HFF-Myc (cell line): ENCODE measurements at places on chromosomes 16 and 17.

DNA sequence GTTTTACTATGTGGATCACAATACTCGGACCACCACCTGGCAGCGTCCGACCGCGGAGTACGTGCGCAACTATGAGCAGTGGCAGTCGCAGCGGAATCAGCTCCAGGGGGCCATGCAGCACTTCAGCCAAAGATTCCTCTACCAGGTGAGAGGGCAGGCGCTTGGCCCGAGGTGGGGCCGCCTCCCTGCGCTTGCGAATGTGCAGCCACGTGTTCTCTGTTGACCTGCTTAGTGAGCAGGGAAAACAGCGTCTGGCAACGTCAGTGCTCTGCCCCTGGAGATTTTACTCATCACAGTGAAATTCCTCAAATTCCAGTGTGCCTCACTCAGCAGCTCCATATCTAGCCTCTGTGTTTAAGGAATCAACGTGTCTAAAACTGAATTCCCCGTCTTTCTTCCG is 33.4 kb upstream of the CLEC18A start:
- DNase-seq = peak; percentile 81

DNA sequence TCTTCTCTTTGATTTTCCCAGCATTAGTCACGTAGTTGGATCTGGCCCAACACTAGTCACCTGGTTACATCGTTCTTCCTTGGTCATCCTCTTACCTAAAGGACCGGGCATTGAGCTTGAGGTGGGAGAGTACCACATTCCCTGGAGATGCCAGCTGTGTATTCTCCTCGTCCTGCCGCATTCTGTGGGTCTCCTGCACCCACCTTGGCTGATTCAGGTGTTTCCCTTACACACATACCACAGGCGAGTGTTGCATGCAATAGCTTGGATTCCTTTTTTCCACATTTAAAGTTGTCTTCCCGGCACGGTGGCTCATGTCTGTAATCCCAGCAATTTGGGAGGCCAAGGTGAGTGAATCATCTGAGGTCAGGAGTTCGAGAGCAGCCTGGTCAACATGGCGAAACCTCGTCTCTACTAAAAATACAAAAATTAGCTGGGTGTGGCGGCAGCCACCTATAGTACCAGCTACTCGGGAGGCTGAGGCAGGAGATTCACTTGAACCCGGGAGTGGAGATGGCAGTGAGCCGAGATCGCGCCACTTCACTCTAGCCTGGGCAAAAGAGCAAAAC is 21.6 kb upstream of the CLEC18C start:
- no peak for DNase-seq

DNA sequence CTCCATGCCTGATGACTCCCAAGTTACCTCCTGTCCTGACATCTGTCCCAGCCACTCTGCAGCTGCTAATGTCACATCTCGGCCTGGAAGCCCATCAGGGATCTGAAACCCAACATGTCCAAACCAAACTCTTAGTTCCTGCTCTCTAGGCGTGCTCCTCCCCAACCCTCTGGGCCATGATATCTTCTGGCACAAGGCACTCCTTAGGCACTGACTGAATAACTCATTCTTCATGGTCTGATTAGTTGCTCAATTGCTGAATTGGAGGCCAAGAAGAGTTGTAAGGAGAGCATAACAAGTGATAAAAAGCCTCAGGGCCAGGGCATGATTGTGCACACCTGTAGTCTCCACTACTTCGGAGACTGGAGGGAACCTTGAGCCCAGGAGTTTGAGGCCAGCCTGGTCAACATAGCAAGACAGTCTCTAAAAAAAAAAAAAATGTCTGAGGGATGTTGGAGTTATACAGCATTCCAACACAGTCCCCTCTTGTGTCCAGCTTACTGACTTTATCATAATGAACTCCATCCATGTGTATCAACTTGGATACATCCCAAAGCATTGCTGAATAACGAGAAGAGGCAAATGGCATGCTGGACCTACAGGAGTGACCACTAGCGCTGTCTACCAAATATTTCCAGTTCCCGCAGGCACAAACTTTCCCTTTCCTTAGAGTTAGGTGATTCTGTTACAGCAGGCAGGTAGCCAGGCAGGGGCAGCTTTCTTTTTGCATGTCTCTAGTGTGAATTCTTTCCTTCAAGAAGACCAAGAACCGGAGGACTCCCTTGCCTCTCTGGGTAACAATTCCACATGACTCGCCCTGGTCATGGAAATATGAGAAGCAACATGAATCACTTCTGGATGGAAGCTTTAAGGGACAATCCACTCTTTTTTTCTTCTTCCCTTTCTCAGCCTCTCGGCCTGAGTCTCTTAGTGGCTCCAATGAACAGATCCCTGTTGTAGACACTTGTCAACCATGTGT is 18.1 kb upstream of the SHCBP1 start:
- DNase-seq = no peak

GRCh38 chr16:79181419-79181818 is 419.1 kb downstream of the MAF start:
- no peak for DNase-seq

DNA sequence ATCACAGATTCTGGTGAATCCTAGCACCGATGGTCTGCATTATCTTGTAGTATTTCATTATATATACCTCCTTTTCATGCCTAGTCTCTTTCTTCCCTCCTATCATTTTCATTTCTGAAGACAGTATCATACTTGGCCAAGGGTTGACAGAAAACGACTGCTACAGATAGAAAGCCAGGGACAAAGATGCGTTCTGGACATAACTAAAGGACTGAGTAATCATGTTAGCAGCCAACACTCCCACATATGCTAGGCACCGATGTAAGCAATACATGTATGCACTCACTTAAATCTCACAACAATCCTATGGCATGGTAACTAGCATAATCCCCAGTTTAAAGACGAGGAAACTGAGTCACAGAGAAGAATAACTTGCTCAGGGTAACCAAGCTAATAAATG is 22.9 kb downstream of the RDM1 start:
- no peak for DNase-seq

GRCh38 chr17:77445760-77446532 is 305.2 kb downstream of the SEC14L1 start:
- DNase-seq = no peak

DNA sequence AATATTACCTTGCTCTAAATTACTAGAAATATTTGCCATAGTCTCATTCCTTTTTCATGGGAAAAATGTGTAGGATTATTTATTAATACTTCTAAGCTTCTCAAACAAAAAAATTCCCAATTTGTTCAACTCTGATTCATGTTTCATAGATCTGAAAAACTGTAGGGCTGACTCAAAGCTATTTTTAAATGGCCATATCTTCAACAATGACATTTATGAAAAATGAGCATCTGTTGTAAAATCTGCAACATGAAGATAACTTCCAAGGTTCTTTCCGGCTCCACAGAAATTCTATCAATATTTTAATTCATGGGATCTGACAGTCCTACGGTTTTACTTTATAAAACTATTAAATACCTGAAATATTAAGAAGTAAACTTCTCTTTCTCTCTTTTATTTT is 192.7 kb upstream of the KCNJ16 start:
- no peak for DNase-seq

- DNase-seq = peak; percentile 24
These were observed 9.1 kb downstream of the ASIC2 start for GRCh38 chr17:33284022-33284421.

GRCh38 chr16:58733248-58733670 is 857 bp downstream of the GOT2 start:
- DNase-seq = no peak

- no peak for DNase-seq
These were observed 16.9 kb downstream of the HOXB1 start for GRCh38 chr17:48513666-48514455.

DNA sequence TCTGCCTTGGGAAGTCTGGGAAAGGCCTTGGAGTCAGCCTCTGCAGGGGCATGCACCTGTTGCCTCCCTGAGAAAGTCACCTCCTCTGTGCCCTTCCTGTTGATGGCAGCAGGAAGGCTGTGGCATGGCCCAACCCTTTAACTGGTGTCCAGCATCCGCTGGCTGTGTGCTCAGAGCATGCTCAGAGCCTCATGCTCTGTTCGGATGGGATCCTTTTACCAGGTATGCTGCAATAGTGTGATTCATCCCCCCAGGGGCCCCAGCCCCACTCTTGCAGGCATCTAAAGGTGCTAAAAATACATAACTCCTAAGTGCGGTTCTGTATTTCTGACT is 24.9 kb downstream of the KLHL36 start:
- DNase-seq = no peak

- no peak for DNase-seq
These were observed 4.1 kb upstream of the KCTD11 start for GRCh38 chr17:7347630-7348477.

DNA sequence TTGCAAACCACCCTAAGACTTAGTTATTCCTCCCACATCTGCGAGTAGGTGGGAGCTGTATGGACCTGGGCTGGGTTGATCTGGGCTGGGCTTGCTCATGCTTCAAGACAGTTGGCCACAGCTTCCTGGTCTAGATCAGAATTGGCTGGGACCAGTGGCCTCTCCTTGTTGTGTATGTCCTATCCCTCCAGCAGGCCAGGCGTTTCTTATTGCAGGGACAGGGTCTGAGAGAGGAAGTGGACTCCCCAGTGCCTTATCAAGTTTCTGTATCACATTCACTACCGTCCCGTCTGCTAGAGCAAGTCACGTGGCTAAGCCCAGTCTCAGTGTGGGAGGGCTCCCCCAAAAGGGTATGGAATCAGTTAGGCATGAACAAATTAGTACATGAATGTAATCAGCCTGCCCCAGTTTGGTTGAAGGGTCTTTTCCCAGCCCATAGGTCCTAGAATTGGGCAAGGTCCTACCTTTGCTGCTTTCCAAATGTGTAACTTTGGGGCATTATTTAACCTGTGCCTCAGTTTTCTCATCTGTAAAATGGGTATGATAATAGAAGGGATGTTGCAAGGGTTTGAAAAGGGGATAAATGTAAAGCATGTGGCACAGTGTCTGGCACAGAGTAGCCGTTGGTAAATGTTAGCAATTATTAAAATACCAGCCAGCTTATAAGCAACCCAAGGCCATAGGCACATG is 36.0 kb downstream of the NKD1 start:
- no peak for DNase-seq

- no peak for DNase-seq
These were observed 7.4 kb upstream of the NOTUM start for GRCh38 chr17:81968396-81968745.

DNA sequence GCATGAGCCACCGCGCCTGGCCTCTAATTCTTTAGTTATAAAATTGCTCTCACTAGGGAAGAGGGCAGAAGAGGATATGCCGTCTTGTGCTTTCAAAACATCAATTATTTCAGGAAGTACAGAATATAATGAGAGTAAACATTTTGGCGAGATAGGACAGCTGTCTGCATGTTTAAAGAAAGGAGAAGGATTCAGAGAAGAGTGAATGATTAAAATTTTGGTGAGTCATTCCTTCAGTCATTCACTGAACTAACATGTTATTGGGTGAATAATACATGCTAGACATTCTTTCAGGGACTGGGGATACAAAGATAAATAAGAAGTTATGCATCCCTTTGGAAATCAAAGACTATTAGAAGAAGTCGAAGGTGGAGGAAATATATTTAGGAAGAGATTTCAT is 590.3 kb upstream of the GOT2 start:
- DNase-seq = no peak

DNA sequence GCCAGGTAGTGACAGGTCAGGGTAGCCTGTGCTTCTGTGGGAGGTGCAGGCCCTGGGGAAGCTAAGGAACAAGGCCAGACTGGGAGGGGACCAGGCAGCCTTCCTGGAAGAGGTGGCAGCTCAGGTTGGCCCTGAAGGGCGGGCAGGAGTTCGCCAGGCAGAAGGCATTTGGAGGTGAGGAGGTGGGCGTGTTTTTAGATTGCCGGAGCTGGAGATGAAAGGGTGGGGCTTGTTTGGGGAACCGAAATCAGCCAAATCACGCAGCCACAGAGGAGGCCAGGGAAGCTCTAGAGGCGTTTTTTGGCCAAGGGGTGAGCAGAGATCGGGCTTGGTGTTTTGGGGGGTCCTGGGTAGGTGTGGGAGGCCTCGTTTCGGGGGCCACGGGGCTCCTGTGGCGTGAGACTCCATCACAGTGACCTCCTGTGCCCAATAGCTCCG is 7.6 kb downstream of the ADCY7 start:
- DNase-seq = no peak

- DNase-seq = no peak
These were observed 211.7 kb downstream of the ZFHX3 start for GRCh38 chr16:72836181-72836580.
